ENCODE measurements at places on chromosomes 12 and 14. TPM values are rescaled to one million over a fixed set of nuclear protein-coding genes. Genes with fewer than 3 reads are reported as not detected.

The HIGD1C gene
- total RNA-seq = not detected

The FMNL3 gene
- total RNA-seq = 39.5 TPM

The MUCL1 gene
- not detected for total RNA-seq

DNA sequence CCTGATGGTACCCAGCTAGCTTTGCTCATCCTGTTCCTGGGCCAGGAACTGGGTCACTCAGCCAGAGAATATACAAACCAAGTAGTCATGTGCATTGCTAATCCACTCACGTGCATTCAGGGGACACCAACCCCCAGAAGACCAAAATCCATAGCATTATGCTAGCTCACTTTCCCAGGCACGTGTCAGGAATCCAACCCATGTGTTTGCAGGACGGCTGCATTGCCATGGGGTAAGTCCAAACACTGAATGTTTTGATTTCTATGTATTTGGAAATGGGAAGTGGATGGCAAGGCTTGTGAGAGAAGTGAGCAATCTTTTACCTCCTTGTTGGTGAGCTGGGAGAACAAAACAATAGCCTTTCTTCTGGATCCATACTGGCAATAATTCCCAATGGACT, 87.1 kb upstream of the FOXN3 start:
- DNase-seq = no peak
- H3K4me1 ChIP-seq = peaks cover 21% of the 10 kb centered on the region
- H3K36me3 ChIP-seq = no peaks in the 10 kb centered on the region

The PLEK2 gene
- 0.79 TPM for total RNA-seq

GRCh38 chr12:126093908-126094307, 1028.7 kb downstream of the AACS start:
- no peaks in the 10 kb centered on the region for H3K27me3 ChIP-seq
- no peak overlapping the region for H3K4me3 ChIP-seq
- H3K27ac ChIP-seq = no peak overlapping the region
- DNase-seq = no peak

GRCh38 chr12:131673888-131674257, 37.0 kb upstream of the SFSWAP start:
- peaks cover 27% of the 10 kb centered on the region for H3K27me3 ChIP-seq
- no peaks in the 10 kb centered on the region for H3K4me1 ChIP-seq
- no peak overlapping the region for H3K4me3 ChIP-seq

- no peak for DNase-seq
- H3K4me1 ChIP-seq = no peaks in the 10 kb centered on the region
- no peaks in the 10 kb centered on the region for H3K27me3 ChIP-seq
- no peaks in the 10 kb centered on the region for H3K36me3 ChIP-seq
These were observed 155.1 kb downstream of the CEP83 start for GRCh38 chr12:94304566-94305061.

DNA sequence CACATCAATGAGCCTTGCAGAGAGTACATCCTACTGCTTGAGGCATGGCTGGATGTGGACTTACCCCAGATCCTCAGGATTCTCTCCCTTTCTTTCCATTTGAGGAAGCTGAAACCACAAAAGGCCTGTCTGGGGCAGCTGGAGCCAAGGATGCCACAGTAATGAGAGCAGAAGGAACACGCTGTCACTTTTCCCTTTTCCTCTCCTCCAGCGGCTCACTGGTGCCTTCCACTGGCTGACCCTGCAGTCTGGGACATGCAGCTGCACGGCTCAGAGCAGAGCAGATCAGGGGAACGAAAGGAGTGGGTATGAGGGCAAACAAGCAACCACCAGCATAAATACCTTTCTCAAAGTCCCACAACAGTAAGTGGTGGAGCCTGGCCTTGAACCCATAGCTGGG, 78.2 kb downstream of the GAS2L3 start:
- H3K4me1 ChIP-seq = no peaks in the 10 kb centered on the region
- no peaks in the 10 kb centered on the region for H3K27me3 ChIP-seq
- H3K27ac ChIP-seq = no peak overlapping the region
- H3K4me3 ChIP-seq = no peak overlapping the region
- no peak for DNase-seq

The TAMALIN gene
- 31.7 TPM for total RNA-seq

The HAL gene
- total RNA-seq = 0.75 TPM

GRCh38 chr12:84911271-84912197, 1.1 kb downstream of the SLC6A15 start:
- DNase-seq = no peak
- peak overlapping the region; percentile 62 for H3K4me3 ChIP-seq
- peaks cover 5% of the 10 kb centered on the region for H3K4me1 ChIP-seq

DNA sequence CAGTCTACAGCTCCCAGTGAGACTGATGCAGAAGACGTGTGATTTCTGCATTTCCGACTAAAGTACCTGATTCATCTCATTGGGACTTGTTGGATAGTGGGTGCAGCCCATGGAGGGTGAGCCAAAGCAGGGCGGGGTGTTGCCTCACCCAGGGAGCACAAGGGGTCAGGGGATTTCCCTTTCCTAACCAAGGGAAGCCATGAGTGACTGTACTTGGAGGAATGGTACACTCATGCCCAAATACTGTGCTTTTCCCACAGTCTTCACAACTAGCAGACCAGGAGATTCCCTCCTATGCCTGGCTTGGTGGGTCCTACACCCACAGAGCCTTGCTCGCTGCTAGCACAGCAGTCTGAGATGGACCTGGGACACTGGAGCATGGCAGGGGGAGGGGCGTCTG, 21.0 kb upstream of the ABCC9 start:
- peaks cover 8% of the 10 kb centered on the region for H3K27me3 ChIP-seq
- H3K27ac ChIP-seq = no peak overlapping the region
- DNase-seq = no peak
- H3K4me3 ChIP-seq = no peak overlapping the region
- H3K4me1 ChIP-seq = no peaks in the 10 kb centered on the region

The RERG gene
- not detected for total RNA-seq

DNA sequence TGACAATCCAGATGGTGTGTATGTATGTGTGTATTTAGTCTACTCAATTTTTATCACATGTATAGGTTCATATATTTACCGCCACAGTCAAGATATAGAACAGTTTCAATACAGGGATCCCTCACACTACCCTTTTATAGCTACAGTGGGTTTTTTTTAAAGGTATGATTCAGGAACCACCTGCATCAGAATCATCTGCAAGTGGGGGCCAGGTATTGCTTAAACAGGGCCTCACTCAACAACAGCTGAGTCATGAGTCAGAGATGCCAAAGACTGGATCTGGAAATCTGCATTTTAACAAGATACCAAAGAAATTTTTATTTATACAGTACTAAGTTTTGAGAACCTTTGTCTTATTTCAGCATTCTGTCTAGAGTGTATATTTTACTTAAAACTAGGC, 117.6 kb downstream of the SLC35F4 start:
- H3K36me3 ChIP-seq = no peaks in the 10 kb centered on the region
- no peak overlapping the region for H3K4me3 ChIP-seq
- H3K27ac ChIP-seq = no peak overlapping the region
- no peak for DNase-seq
- no peaks in the 10 kb centered on the region for H3K4me1 ChIP-seq
- no peaks in the 10 kb centered on the region for H3K27me3 ChIP-seq

DNA sequence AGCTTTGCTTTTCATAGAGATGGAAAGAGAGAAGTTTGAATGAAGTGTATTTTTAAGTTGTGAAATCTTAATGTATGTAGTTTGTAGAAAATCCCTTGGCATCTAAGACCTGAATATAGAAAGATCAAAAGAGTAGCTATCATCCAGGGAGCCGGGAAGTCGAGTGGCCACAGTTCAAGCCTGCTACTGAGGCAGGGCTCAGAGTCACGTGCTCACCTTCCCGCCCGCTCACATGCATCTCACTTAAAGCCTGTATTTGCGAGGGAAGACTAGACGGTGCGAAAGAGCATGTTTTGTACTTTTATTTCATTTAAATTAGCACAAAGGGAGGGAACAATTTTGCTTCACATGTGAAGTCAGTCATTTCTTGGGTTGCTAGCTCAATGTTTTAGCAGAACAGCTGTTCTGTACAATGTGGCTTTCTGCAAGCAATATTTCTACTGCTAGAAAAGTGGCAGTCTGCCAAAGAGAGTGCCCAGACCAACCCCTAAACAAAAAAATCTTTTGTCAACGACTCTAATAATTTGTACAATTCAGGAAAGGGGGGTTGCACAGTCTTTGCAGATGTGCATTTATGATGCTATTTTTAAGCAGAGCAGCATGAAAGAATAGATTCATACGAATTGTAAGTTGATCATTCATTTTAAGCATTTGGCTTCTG, 290.7 kb downstream of the NPAS3 start:
- no peaks in the 10 kb centered on the region for H3K36me3 ChIP-seq
- no peak overlapping the region for H3K27ac ChIP-seq
- H3K27me3 ChIP-seq = no peaks in the 10 kb centered on the region

- no peak overlapping the region for H3K4me3 ChIP-seq
- H3K4me1 ChIP-seq = no peaks in the 10 kb centered on the region
- H3K36me3 ChIP-seq = peaks cover 5% of the 10 kb centered on the region
- no peaks in the 10 kb centered on the region for H3K27me3 ChIP-seq
- no peak for DNase-seq
These were observed 35.5 kb downstream of the HECTD1 start for GRCh38 chr14:31172084-31172483.

The PLEKHH1 gene
- 0.37 TPM for total RNA-seq

The ANG gene
- total RNA-seq = not detected

DNA sequence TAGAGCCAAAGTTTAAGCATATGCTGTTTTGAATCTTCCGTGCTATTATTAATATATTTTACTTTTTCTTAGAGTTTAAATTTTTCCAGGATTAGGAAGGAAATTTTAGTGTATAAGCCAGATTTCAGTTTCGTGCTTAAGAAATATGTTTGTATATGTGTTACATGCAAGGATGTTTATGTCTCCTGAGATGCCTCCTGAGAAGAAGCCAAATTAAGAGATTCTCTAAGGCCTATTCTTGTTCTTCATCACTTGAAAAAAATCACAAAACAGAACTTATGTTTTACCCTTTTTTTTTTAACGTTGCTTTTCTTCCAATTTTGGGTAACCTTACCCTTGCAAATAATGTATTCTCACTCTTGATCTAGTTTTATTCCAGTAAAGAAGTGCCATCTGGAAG, 412.7 kb downstream of the TMTC2 start:
- H3K4me3 ChIP-seq = no peak overlapping the region
- H3K4me1 ChIP-seq = no peaks in the 10 kb centered on the region
- H3K36me3 ChIP-seq = no peaks in the 10 kb centered on the region
- H3K27ac ChIP-seq = no peak overlapping the region
- H3K27me3 ChIP-seq = no peaks in the 10 kb centered on the region
- no peak for DNase-seq

DNA sequence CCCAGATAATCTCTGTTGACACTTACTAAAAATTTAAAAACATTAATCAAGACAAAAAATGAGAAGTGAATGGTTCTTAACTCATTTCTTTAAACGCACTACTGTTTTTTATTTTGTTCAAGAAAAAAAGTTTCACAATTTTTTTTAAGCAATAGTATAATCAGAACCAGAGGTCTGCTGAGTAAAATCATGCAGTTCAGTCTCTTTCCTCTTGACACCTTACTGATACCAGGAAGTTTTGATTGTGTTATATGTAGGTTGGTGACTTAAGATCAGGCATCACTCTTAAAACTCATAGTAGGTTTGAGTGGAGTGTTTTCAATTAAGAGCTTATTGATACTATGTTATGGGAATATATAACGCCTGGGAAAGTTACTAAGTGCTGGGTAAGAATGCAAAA, 121.4 kb downstream of the TRMT5 start:
- DNase-seq = no peak
- no peak overlapping the region for H3K4me3 ChIP-seq
- H3K27ac ChIP-seq = no peak overlapping the region
- H3K36me3 ChIP-seq = peaks cover 1% of the 10 kb centered on the region
- H3K4me1 ChIP-seq = no peaks in the 10 kb centered on the region

DNA sequence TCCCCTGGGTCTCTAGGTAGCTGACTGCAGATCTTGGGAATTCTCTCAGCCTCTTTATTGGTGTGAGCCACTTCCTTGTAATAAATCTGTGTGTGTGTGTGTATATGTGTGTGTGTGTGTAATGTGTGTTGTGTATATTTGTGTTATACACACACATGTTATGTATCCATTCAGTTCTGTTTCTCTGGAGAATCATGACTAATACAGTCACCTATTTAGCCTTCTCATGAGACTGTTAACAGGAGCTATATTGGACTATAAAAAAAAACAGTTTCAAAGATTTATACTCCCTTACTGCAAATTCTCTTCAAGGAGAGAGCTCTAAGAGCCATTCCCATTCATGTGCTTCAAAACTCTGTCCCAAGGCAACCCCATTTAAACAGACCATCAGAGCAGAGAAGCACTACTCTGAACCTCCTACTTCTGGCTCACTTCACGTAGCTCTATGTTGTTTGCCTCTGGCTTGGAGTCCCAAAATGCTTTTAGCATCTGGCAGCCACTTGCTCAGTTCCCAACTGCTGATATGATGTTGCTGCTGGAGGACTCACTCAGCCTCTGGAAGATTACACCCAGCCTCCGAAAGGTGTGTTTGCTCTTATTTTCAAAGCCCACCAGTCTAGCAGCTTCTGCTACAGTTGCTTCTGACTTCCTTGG, 48.7 kb upstream of the KITLG start:
- no peak for DNase-seq
- no peak overlapping the region for H3K4me3 ChIP-seq
- H3K27me3 ChIP-seq = no peaks in the 10 kb centered on the region
- no peaks in the 10 kb centered on the region for H3K36me3 ChIP-seq
- no peak overlapping the region for H3K27ac ChIP-seq

DNA sequence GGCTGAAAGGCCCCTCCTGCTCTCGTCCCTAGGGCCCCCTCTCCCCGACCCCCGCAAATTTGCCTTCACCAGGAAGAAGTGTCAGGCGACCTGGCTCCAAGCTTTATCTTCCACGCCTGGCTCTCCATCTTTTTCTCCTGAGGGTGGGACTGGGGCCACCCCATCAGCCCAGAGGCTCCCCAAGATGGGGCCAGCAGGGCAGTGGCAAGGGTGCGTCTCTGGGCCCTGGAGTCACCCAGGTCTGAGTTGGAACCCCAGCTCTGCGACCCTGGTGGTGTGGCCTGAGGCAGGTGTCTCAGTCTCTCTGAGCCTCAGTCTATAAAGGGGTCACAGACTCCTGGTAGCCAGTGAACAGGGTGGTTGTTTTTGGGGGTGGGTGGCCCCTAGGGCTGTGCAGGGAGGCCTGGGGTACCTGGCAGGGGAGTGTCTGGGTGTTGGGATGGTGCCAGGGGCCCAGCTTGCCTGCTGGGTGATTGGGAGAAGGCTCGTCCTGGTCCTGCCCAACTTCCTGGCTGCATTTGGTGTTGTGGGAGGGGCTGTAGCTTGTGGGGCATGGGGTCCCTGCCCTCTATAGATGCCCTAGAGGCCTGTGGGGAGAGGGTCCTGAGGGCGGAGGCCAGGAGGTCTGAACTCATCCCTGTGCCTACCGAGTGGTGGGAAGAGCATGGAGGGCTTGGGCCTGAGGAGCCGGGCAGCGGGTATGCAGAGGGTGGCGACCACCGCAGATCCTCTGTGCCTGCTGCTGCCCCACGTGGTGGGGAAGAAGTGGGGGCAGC, 7.6 kb downstream of the KIF26A start:
- peaks cover 45% of the 10 kb centered on the region for H3K27me3 ChIP-seq
- H3K27ac ChIP-seq = no peak overlapping the region
- no peak overlapping the region for H3K4me3 ChIP-seq
- no peak for DNase-seq
- no peaks in the 10 kb centered on the region for H3K36me3 ChIP-seq

- H3K4me1 ChIP-seq = no peaks in the 10 kb centered on the region
- DNase-seq = no peak
- no peak overlapping the region for H3K4me3 ChIP-seq
- no peak overlapping the region for H3K27ac ChIP-seq
These were observed 6.7 kb upstream of the NCOR2 start for GRCh38 chr12:124573839-124574786.

- H3K4me3 ChIP-seq = no peak overlapping the region
- no peaks in the 10 kb centered on the region for H3K27me3 ChIP-seq
- no peaks in the 10 kb centered on the region for H3K4me1 ChIP-seq
- DNase-seq = no peak
- no peak overlapping the region for H3K27ac ChIP-seq
These were observed 16.1 kb downstream of the ACSM4 start for GRCh38 chr12:7319930-7320329.

The ADAM21 gene
- not detected for total RNA-seq
